ENCODE measurements at places on chromosomes 6 and 20.

DNA sequence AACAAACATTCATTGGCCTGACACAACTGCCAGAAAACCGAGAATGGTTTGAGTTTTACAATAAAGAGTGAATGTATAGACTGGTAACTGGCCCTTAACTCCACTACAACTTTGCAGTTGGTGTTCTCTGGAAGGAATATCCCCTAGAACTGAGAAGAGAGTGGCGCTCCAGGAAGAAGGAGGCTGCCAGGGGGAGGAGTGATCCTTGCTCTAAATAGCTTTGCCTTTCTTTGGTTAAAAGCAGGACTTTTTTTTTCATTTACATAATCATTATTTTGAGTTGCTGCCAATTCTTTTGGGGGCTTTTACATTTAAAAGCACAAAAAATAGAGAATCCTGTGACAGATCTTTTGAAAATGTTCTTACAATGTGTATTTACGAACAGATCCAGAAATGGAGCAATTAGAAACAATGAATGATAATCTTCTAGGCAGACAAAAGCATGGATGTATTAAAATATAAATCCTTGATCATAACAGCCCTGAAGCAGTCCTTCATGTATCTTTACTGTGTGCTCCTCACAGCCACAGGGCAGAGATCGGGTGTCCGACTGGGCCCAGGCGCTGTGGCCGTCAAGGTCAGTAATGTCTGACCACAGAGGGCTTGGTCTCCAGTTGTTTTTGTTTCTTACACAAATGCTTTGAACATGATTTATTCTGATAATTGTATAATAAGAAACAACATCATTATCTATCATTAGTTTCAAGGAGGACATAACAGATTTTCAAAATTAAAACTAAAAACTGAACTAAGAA lies 612.2 kb downstream of the HDGFL1 start:
- no peak for DNase-seq

DNA sequence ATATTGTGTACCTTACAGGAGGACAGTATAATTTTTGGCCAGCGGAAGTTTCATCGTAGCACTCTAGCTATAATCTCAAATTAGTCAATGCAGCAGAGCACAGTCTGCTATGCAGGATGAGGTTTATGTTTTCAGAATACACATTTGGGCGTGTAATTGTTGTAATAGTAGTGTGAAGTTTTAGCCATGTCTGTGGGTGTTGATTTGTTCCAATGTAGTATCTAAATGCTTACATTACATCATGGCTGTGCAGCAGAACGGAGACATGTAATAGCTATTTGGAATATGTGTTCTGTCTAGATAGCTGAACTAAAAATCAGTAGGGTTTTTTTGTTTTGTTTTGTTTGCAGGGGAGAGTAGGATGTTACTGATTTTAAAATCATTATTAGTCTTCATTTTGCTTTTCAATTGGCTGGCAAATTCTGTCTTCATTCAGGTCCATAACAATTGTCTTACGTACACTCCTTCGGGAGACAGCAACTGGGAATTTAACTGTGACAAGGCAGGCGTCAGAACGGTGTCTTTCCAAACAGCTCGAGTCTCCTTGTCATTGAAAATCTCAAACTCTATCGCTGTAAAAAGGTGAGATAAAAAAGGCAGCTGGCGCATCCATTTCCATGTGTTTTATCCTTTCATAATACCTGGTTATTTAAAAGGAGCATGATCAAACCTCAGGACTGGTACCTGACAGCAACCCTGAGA lies 65.1 kb upstream of the CDH4 start:
- no peak for DNase-seq

GRCh38 chr20:36342331-36343120 lies 36.4 kb downstream of the DLGAP4 start:
- no peak for DNase-seq

DNA sequence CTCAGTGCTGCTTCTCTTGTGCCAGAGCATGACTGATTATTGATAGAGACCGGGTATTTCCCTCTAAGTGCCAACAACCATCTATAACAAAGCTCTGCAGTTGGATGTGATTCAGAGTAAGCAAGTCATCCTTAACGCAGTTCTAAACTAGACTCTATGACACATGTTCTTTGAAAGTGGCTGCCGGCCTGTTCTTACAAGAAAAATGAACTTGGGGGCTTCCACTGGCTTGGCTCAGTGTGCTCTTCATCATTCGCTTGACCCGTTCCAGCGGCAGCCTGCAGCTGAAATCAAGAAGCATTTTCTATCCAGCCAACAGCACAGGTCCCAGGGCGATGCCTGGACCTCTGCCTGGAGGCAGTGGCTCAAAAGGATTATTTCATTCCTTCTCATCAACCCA lies 29.8 kb downstream of the GFOD1 start:
- no peak for DNase-seq

DNA sequence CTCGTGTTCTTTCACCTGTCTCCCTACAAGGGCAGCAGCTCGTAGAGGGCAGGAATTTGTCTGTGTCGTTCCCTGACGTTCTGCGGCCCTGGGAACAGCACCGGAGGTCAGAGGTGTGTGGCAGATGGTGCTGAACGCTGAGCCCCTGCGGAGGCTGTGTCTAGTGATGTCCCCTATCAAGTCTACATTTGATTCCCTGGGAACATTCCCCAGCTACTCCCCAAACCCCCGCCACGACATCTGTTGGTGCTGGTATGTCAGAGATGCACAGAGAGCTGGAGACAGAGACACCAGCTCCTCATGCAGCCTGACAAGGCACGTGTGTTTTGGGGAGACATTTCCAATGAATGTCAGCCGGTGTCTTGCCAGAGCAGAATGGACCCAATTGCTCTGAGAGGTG lies 7.7 kb downstream of the PMEPA1 start:
- no peak for DNase-seq

GRCh38 chr6:48036316-48036715 lies 74.7 kb downstream of the PTCHD4 start:
- no peak for DNase-seq

- DNase-seq: no peak
Observed at GRCh38 chr6:94350833-94351232, 931.5 kb upstream of the EPHA7 start.

- DNase-seq: no peak
Observed at GRCh38 chr20:55581519-55581918, 423.8 kb downstream of the CBLN4 start.

- no peak for DNase-seq
Observed at GRCh38 chr6:13554929-13555333, 19.5 kb upstream of the SIRT5 start.

Data from cerebellar nuclear complex (tissue), 1 donor.